Bladder microvascular endothelial cell (primary cell): ENCODE measurements at places on chromosomes 4 and X. TPM values are rescaled to one million over a fixed set of nuclear protein-coding genes. Genes with fewer than 3 reads are reported as not detected.

The SPIN2A gene
- under 0.01 and 0.44 TPM in 2 replicates for total RNA-seq

The ANXA3 gene
- 168 and 189 TPM in 2 replicates for total RNA-seq

The NXF3 gene
- not detected in 2 replicates for total RNA-seq

The FAM156B gene
- total RNA-seq = 5.8 and 6.2 TPM in 2 replicates

The SLC2A9 gene
- total RNA-seq = 0.49 and 1.3 TPM in 2 replicates

The WNK3 gene
- 0.32 and 0.94 TPM in 2 replicates for total RNA-seq
